Amniotic stem cell (primary cell): ENCODE measurements at places on chromosomes 3 and 15.

DNA sequence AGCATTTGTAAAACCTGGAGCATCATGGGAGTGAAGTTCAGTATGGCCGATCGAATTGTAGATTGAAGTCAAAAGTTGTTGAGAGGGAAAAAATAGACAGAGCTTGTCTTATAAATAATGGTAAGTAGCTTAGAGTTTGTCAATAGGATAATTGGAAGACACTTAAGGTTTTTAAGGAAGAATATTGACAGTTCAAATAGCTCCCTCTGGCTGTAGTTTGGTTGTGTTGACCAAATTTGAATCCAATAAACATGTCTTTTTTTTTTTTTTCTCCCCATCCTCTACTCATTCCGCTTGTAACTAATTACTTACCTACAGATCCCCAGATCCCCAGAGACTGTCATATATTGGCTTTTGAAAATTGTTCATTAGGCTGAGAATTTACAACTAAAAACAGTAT lies 677.0 kb downstream of the AGBL1 start:
- DNase-seq: no peak

DNA sequence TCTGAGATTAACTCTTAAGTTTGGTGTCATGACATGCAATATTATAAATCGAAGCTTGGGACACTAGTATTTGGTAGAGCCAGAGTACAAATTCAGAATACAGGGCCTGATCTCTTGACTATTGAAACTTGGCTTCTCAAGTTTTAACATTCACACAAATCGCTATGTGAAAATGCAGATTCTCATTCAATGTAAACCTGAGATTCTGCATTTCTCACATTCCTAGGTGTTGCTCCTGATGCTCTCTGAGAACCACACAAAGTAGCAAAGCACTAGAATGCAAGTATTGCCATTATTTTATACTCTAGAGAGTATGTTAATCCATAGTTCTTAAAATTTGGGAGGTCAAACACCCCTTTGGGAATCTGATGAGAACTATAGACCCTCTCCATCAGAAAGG lies 47.9 kb downstream of the WDR49 start:
- no peak for DNase-seq

- no peak for DNase-seq
These were observed 44.6 kb upstream of the CCNB2 start for GRCh38 chr15:59060348-59060747.

DNA sequence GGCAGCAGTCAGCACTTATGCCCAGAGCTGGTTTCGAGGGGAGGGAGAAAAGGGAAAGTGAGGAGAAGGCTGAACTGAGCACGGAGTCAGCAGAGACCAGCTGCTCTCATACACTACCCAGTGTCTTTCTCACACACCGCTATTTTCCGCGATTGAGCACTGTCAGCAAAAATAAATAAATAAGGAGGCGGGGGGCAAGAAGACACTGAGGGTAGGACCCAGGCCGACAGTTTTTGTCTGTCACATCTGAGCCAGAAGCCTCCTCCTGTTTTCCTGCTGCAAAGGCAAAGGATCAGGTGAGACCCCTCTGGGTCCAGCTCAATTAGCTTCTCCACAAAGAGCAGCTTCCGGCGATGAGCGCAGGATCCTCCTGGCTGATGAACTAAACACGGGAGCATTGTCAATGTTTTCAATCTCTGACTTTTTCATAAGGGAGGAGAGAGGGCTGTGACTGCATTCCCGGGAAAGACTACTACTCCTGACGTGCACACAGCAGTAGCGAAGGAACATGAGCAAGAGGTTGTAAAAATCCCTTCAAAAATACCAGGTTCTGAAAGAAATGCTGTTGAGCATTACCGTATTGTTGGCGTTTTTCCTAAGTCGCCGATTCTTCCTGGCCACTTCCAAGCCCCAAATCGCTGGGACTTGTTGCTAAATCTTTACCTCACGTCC lies 1.3 kb downstream of the FRMD5 start:
- DNase-seq: no peak

GRCh38 chr3:124409650-124410275 lies 320.5 kb upstream of the UMPS start:
- no peak for DNase-seq

DNA sequence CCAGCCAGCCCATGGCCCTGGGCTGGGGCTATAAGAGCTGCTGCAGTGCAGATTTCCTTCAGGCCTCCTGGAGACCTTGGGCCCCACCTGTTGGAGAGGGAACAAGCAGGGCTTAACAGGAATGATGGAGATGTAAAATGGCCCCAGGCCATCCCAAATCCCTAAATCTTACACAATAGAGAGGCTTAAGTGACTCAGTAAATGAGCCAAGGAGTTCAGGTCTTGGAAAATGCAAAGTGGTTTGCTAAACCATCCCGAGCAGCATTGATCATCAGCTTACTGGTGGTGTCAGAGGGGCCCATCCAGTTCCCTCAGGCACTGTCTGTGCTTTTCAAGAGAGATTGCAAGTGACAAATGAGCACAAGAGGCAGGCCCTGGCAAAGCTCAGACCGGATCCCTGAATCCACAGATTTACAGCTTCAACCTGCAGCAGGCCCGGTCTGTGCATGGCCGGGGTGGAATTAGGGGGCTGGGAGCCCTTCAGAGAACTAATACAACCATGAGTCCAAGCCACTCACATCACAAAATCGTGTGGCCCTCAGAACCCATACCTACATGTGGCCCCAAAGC lies 325.4 kb downstream of the UACA start:
- DNase-seq: no peak

GRCh38 chr15:72184165-72184811 lies 13.3 kb downstream of the GRAMD2A start:
- DNase-seq: no peak

DNA sequence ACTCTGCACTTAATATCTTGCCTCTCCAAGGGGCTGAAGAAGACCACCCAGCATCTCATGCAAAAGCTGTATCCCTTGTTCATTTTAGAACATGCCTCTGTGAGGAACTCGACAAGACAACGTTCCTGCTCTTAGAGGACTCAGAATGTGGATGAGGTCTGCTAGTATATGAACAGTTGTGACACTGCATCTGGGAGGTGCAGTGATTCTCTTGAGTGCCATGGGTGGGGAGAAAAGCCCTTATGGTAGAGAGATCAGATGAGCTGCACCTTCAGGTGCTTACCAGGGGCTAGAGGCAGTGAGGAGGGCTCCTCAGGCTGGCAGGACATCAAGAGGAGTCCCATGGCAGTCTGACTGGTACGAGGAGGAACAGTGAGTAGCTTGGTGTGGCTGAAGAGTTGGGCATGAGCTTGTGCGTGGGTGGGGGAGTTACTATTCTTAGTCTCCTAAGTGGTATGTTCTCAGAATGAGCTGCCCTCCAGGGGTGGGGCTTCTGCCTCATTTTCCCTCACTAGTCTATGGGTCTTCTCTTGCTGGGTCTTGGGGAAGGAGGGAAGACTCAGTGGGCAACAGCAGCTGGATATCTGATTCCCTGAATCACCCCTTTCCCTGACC lies 56.7 kb upstream of the ATP2B2 start:
- no peak for DNase-seq

GRCh38 chr3:69786854-69787253 lies 47.6 kb downstream of the MITF start:
- no peak for DNase-seq

DNA sequence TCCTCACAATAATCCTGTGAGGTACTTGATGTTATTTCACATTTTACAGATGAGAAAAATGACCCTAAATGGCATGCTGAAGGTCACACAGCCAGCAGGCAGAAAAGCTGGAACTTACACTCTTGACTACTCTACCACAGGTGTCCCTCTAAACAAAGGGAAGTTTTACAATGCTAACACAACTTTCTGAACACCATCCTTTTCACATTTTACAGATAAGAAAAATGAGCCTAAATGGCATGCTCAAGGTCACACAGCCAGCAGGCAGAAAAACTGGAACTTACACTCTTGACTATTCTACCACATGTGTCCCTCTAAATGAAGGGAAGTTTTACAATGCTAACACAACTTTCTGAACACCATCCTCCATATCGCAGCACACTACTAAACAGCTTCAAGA lies 35.6 kb downstream of the TMCC1 start:
- no peak for DNase-seq

GRCh38 chr15:58095415-58095814 lies 29.9 kb upstream of the ALDH1A2 start:
- DNase-seq: no peak

GRCh38 chr3:155744626-155745324 lies at the start of gene PLCH1:
Gene PLCH1 (minus strand): TSS chr3:155745071. CDS start chr3:155704224, 40,847 bp downstream.
- peak; percentile 34 for DNase-seq

DNA sequence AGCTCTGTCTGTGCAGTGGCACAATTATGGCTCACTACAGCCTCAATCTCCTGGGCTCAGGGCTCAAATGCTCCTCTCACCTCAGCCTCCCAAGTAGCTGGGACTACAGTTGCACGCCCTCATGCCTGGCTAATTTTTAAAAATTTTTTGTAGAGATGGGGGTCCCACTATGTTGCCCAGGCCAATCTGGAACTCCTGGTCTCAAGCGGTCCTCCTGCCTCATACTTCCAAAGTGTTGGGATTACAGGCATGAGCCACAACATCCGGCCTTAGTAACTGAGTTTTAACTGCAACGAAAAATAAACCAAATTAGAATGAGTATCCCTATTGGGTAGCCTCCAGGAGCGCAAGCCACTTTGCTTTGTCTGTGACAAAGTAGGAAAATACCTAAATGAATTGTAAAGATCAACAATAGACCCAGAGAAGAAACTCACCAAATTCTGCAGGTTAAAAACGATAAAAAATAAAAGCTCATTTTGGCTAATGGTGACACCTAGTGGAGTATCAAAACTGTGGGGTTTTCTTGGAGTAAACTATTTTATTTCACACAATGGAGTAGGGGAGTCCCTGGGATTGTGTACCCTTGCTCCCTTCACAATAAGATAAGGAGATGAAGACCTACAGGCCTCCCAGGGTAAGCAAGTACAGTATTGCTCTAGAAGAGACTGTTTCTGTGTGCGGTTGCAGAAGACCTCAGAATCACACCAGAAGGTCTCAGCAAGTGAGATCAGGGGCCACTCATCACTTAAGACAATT lies 21.0 kb upstream of the CA12 start:
- DNase-seq: no peak

DNA sequence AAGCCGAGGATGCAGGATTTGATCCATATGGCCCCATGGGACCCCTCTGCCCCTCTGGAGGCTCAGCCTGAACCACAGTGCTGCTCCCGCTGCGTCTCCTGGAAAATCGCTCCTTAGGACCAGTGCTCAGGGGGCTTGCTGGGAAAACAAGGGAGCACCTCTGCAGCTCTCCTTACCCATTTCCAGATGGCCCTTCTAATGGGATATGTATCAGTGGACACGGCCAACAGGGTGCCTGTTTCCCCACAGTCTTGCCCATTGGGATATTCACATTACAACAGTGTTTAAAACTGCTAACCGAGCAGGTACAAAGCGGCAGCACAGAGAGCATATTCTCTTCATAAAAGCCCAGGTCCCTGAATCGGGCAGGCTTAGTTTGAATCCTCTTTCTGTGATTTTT lies 27.1 kb downstream of the TMEM44 start:
- DNase-seq: no peak

GRCh38 chr3:66182246-66182645 lies 38.6 kb upstream of the SLC25A26 start:
- no peak for DNase-seq

- DNase-seq: no peak
These were observed 58.8 kb downstream of the SLC6A6 start for GRCh38 chr3:14461006-14461747.

DNA sequence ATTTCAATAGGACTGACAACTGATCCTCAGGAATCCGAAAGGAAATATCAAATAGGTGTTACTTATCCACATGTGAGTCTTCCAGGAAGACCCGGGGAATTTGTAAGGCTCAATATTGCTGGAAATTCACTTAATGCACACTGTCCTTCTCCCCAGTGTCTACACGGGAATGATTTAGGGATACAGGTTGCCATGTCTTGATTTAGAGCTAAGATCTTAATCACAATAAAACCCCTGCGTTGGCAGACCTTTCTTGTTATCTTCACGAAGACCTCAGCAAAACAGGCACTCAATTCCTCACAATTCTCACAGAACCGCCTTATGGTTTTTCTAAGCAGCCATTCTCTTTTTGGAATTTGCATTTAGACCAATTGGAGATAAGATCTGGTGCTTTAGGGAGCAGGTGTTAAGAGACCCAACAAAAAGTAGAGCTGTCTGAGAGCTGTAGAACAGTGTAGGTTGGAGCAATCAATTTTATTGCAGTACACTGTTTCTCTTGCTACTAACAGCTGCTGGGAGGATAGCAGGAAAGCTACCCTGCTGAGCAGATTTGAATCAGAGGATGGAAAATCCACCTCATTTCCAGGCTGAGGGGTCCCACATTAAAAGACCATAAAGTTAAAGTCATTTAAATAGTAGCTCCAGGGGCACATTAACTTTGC lies 925.7 kb downstream of the EPHA3 start:
- no peak for DNase-seq

DNA sequence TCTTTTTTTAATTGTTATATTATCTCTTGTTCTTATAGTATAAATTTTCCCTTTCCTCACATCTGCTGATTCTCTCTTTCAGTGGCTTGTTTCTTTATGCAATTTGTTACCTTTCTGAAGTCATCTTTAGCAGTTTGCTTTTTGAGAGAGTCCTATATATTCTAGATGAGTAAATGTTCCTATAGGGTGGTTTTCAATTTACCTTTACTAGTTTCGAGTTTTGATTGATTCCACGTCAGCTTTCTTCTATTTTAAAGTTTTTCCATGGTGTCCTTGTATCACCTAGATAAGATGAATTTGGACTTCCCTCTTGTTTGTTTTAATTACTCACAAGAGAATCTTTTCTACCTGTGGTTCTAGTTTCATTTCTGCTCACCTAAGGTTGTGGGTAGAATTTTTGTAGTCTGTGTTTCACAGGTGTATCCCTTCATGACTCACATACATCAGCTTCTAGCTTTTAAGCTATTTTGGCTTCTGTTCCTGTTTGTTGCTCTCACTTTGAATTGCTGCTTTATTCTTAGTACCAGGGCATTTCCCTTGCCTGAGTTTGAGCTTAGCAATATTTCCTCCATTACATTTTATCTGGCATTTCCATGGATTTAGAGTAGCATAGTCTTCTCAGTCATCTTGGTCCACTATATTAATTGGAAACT lies 6.4 kb downstream of the TEX9 start:
- DNase-seq: no peak
